ENCODE measurements at places on chromosomes 3 and 15.

DNA sequence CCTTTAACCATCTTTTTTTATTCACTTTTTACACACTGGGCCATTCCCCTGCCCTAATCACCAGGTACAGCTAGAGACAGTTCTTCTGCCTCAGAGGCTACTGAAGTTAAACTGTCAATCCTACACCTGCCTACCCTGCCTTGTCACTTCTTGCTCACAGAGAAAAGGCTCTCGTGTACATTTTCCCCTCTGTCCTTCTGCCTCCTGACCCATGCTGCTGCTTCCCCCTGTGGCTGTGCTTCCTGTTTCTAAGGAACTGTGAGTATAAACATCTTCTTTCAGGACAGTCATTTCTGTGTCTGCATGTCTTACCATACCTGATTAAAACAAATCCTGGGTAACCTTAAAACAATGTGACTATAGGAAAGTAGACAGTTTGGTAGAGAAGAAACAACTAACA lies 236.4 kb upstream of the MRPL3 start:
- DNase-seq = no peak

- DNase-seq = no peak
Measured at GRCh38 chr15:83626171-83626802, 27.6 kb upstream of the ADAMTSL3 start.

DNA sequence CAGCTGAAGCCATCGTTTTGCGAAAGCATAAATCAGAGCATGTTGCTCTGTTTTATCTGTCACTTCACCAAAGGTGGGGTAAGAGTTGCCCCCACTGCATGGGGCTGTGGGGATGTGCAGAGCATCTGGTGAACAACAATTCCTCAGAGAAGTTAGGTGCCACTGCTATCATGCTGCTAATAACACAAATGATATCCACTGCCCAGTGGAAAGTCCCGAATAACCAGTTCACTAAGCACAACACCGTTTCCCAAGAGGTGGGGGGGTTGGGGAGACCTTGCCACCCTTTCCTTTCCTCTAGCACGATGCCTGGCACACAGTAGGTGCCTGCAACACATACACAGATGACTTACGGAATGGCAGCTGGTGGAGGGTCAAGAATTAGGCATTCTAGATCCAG lies 38.6 kb downstream of the FAM3D start:
- no peak for DNase-seq

DNA sequence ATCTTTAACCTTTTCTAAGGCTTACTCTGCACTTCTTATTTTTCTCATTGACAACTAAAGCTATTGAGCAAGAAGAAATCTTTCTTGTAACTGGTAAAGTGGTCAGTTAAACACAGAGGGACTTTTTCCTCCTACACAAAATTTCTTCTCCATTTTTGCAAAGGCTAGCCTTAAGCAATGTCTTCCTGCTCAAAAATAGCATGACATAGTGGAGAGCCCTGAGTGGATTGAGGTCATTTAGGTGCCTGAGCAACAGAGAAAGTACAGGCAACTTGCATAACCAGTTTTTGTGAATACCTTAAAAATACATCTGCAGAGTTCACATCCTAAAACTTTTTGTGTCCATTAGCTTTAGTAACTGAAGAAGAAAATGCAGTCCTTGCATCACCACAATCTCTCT lies 144.7 kb upstream of the TTC14 start:
- no peak for DNase-seq

- no peak for DNase-seq
Measured at GRCh38 chr3:128551867-128552266, 58.9 kb upstream of the GATA2 start.

- no peak for DNase-seq
Measured at GRCh38 chr3:184713040-184713355, 1.1 kb upstream of the MAGEF1 start.

DNA sequence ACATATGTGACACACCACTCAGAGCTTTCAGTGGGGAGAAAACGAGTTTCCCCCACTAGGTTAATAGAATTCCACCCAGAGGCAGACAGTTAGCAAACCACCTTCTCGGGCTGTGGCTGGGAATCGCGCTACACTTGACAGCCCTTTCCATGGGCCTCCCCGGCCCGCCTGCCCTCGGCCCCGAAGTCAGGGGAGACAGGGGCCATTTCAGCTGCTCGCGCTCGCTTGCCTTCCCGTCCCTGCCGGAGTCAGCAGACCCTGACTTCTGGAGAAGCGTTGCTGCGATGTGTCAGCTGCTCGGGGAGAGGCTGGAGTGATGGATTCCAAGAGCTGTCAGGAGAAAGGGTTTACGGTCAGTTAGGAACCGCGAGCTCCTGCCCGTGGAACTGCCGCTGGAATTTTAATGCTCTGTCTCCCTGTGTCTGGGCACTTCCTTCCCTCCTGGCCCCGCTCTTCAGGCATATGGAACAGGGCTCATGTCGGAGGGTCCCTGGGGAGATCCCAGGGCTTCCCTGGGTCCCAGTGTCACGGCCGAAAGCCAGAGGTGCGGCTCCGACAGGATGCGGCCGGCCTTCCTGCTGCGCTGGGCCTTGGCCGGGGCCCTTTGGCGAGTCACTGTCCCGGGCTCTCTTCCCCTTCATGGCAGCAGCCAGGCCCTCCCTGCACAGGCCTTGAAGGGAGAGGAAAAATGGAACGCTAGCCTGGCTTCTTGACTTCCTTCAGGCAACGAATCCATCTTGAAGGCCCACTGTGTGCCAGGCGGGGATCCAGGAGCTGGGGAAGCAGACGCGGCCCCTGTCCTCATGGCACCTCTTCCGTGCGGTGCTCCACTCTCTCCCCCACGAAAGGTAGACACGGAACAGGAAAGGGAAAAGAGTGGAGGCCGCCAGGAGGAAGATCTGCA lies 38.4 kb upstream of the VPS8 start:
- no peak for DNase-seq

- peak; percentile 72 for DNase-seq
Measured at GRCh38 chr3:99509224-99509623, 129.2 kb upstream of the COL8A1 start.

DNA sequence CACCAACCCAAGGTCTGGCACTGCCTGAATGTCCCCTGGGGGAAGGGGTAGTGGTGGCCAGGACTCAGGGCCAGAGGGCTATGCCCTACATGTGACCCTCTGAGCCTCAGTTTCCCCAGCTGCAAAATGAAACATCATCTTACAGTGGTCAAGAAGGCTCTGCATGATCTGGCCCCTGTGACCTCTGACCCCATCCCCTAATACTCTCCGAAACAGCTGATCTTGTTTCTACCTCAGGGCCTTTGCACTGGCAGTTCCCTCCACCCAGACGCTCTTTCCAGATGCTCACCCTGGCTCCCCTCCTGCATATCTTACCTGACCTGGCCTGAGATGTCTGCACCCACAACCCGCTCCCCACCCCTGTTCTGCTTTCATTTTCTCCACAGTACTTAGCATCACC lies 21.8 kb downstream of the PLXND1 start:
- no peak for DNase-seq

GRCh38 chr15:52436981-52437380 lies 91.7 kb downstream of the MYO5A start:
- DNase-seq = no peak

- no peak for DNase-seq
Measured at GRCh38 chr15:70852501-70853317, 1.2 kb downstream of the LARP6 start.

- peak; percentile 96 for DNase-seq
Measured at GRCh38 chr15:62444104-62445022, 279.3 kb upstream of the C2CD4B start.

- peak; percentile 40 for DNase-seq
Measured at GRCh38 chr3:89098964-89099585, 8.3 kb upstream of the EPHA3 start.

GRCh38 chr3:85560088-85560785 lies 601.4 kb downstream of the CADM2 start:
- no peak for DNase-seq

- no peak for DNase-seq
Measured at GRCh38 chr3:15074500-15074899, 9.4 kb upstream of the MRPS25 start.

DNA sequence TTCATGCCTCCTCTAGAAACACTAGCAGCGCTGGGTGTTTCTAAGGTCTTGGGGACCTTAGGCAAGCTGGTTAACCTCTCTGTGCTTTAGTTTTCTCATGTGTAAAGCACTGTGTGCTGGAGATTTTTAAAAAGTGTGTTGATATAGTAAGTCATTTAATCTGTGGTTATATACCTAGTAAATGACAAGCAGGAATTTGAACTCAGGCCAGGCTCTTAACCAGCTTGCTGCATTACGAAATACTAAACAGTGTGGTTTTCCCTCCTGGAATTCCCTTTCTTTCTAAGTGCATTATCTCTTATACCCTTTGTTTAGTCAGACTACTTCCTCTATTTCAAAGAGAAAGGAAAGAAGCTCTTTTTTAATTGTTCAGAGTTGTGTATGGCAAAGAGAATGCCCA lies 26.5 kb downstream of the NEO1 start:
- DNase-seq = peak; percentile 84

DNA sequence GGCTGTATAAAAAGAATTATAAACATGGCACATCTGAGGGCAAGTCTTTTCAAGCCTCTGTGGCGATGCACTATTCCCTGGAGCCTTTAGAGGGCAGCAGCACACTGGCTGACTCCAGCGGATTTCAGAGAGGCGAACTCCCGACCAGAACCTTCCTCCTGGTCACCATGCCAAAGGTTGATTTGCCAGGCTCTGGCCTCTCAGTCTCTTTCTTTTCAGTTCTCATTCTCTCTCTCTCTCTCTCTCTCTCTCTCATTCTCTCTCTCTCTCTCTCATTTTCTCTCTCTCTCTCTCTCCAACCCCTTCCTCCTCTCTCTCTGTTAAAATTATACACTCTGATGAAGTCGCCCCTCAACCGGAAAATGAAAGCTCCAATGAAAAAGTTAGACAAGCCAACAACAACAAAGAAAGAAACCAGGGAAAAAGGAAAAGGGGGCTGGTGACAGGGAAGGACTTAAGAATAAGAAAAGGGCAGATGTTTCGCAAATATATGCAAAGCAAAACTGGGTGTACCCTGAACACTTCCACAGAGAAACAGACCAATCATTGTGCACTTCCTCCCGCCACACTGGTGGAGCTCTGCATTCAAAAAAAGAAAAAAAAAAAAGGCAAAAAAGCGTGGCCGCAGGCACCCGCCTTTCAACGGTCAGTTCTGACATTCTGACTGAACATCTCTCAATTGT lies 90.2 kb downstream of the TIGIT start:
- peak; percentile 42 for DNase-seq

GRCh38 chr3:142259359-142259758 lies 34.0 kb upstream of the GK5 start:
- DNase-seq = no peak
